Right cardiac atrium (tissue), 5 donors: ENCODE measurements at places on chromosomes 3 and 15. TPM values are rescaled to one million over a fixed set of nuclear protein-coding genes. Genes with fewer than 3 reads are reported as not detected.

GRCh38 chr3:194251891-194252560 lies 99.1 kb downstream of the CPN2 start:
- no peak for DNase-seq

The CIB2 gene
- total RNA-seq, result 76.3 TPM

The LINS1 gene
- total RNA-seq, result 13.6 TPM

The GXYLT2 gene
- 39.3 TPM for total RNA-seq

The CFAP91 gene
- total RNA-seq, result 1.6 TPM

GRCh38 chr3:15300323-15301078 lies 31.9 kb downstream of the SH3BP5 start:
- DNase-seq, result no peak

The PLA2G4F gene
- total RNA-seq, result not detected

- DNase-seq, result no peak
Measured at GRCh38 chr3:172059532-172059931, 20.2 kb downstream of the FNDC3B start.

GRCh38 chr15:77710637-77711036 lies 77.9 kb upstream of the LINGO1 start:
- no peak for DNase-seq

GRCh38 chr3:177484926-177485325 lies 287.6 kb upstream of the TBL1XR1 start:
- no peak for DNase-seq

DNA sequence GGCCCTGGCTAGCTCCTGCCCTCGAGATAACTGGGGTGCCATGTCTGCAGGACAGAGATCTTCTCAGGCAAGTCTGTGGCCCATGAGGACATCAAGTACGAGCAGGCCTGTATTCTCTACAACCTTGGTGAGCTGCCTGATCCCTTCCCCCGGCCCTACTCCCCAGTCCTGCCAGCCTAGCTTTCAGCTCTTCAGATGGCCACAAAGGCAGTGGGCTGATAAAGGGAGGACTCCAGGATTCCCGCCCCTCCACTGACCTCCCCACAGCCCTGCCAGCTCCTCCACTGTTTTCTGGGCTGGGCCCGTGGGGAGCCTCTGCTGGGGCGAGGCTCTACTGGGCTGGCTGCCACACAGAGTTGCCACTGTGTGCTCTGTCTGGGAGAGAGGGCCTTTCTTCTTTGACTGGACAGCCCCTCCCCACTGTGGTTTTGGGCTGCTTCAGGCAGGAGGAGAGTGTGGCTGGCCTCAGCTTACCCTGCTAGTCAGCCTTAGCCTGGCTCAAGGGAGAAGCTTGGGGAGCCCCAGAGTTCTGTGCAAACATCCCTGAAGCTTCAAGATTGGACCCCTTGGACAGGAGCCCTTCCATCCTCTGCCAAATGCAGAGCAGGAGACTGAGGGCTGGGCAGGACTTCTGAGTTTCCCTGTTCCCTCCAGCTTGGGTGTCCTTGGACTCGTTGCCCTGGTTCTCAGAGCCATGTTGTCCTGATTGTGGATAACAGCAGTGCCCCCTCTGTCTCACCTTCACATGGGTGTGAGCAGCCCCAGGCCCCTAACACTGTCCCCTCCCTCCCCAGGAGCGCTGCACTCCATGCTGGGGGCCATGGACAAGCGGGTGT lies 24.4 kb downstream of the PTPN23 start:
- peak; percentile 75 for DNase-seq

The PLA2G4E gene
- total RNA-seq, result 0.08 TPM

- DNase-seq, result no peak
Measured at GRCh38 chr3:11727207-11727606, 83.5 kb upstream of the VGLL4 start.

The GASK1A gene
- 5.7 TPM for total RNA-seq

- no peak for DNase-seq
Measured at GRCh38 chr3:13145131-13145825, 72.0 kb upstream of the IQSEC1 start.

The PIERCE2 gene
- total RNA-seq, result 6.4 TPM

The CDV3 gene
- 145 TPM for total RNA-seq

The HGD gene
- total RNA-seq, result 0.11 TPM

GRCh38 chr3:112321867-112322652 lies 10.9 kb upstream of the CD200 start:
- no peak for DNase-seq

DNA sequence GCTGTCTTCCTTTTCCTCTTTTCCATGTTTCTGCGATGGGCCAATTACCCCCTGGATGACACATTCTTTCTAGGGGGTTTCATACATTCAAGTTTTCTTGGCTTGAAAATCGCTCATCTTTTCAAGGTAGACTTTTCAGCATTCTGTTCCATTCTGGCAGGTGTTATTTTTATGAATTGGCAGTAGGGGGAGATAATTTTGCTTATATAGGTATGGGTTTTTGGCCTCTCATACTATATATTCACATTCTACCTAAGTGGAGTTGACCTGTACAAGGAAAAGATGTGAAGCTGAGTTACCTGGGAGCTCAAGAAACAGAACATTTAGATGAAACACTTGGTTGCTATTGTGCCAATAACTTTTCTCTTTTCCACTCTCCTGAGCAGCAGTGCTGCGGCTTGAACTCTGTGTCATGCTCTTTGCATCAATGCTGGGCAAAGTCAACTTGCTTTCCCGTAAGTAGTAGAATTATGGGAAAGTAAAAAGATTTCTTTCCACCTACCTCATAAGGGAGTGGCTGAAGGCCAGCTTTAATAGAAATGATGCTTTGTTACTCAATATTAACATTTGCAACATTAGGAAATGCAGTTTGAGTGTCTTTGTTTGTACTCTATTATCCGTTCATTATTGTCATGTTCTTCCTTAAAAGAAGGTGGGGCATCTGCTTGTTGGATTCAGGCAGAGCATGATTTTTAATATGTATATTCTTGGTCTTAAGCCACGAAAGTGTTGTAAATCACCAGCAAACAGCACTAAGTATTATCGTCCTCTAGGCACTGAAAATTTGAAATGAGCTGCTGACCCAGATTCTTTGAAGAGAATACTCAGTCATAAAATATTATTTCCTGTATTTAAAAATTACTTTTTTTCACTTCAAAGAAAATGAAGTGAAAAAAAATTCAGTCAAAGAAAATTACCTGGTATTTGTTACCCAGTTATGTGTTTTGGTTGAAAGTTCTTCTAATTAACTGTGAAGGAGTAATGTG lies 27.7 kb upstream of the MFSD1 start:
- no peak for DNase-seq

The ECE2 gene
- 2.3 TPM for total RNA-seq

The MRPL46 gene
- total RNA-seq, result 38.4 TPM

DNA sequence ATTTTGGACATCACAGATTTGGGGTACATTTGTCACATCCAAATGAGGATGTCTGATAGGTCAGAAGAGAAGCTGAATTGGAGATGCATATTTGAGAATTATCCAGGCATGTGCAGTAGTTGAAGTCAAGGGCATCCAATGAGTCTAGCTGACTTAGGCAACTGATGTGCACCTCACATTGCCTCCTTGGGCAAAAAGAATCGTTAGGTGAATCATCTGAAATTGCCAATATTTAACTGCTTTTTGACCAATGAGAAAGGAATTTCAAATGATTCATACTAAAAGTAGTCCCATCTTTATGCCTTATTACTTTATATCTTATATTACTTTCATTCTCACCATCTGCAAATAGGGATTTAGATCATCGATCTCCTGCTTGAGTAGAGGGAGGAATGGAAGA lies 117.7 kb downstream of the CD47 start:
- DNase-seq, result no peak

DNA sequence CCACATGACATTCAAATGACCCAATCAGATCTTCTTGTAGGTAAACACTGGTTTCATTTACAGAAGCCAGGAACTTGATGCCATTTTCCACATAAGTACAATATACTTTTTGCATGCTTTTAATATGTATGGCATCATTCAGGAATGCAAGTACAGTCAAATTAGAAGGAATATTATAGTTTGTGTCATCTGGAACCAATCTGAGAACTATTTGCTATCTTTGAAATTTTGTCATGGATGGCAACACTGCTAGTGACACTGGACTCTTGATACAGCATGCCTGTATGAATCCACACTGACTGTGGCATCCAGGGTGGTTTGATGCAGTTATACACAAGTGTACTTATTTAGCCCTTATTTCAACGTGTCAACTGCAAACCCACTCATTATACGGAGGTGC lies 141.6 kb downstream of the EBLN2 start:
- DNase-seq, result no peak

GRCh38 chr3:70824773-70825172 lies 512.3 kb upstream of the MDFIC2 start:
- DNase-seq, result no peak

The TTC21A gene
- total RNA-seq, result 2.2 TPM

- no peak for DNase-seq
Measured at GRCh38 chr15:72967811-72968530, 84.3 kb upstream of the NEO1 start.

GRCh38 chr15:89845305-89845893 lies 30.7 kb upstream of the ANPEP start:
- DNase-seq, result no peak

DNA sequence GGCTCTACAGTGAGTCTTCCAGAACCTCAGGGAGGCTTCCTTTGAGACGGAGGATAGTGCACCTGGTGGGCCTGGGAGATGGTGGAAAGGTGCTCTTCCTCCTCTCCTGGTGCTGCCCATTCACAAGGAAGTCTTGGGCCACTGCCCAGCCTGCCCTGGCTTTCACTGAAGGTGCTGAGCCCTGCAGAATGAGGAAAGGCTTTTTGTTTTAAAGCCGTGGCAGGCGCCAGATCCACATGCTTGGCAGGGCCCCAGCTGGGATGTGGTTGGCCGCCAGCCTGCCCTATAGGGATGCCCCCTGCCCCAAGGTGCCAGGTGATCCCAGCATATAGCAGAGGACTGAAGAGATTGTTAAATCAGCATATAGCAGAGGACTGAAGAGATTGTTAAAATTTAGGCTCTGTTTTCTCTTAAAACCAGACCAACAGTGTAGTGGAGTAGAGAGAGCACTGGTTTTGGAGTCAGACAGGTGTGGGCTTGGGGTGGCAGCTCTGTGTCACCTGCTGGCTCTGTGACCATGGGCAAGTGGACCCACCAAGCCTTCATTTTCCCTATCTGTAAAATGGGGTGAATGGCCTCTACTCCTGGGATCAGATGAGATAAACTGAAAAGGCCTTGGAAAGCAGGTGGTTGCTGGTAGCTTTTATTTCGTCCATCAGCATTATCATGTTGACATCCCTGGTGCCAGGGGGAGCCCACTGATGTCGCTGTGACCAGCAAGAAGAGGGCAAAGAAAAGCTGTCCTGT lies 53.3 kb downstream of the SLC6A6 start:
- no peak for DNase-seq

DNA sequence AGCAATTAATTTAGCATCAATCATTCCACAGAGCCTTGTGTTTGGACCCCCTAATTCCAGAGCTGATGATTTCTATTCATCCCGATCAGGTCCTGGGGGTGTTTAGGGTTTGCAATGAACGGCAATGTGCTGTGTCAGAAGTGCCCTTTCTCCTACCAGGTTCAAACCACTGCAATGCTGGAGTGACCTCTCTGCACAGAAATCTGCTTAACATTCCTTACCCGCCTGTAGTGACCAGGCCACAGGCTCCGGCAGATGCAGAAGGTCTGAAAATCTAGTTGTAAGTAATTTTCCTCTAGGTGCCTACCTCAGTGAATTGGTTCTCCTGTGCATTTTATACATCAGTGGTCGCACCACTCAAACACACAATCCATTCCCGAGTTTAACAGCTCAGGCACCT lies 725.3 kb upstream of the CFAP20DC start:
- no peak for DNase-seq

DNA sequence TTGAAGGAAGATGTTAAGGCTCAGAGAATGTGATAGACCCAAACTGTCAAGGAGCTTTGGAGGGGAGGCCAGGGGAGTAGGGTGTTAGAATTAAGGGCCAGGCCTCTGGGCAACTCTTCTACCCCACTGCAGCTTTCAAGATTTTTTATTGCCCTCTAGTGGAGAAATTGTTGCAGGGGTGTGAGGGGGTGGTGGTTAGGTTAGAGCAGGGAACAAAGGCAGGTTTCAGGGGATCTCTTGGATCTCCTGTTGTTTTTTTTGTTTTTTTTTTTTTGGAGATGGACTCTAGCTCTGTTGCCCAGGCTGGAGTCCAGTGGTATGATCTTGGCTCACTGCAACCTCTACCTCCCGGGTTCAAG lies 1.4 kb upstream of the SEC13 start:
- no peak for DNase-seq

- no peak for DNase-seq
Measured at GRCh38 chr3:193418576-193419373, 40.2 kb upstream of the ATP13A5 start.

GRCh38 chr15:94174399-94174802 lies 57.0 kb upstream of the MCTP2 start:
- DNase-seq, result no peak

DNA sequence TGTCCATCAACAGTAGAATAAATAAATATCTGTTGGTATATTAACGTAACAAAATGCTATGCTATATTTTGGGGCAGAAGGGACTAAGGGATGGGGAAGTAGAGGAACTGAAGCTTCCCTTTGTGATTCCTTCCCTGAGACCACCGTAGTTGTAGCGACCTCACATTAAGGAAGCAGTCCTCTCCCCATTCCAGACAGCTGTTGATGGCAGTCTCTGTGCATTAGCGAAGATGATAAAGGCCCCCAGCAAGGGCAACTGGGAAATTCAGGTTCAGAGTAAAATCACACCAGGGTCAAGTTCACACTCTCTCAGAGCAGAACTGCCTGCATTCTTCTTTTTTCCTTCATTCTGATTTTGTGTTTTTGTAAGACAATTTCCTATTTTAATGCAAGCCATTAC lies 259.0 kb downstream of the MEX3B start:
- DNase-seq, result no peak

DNA sequence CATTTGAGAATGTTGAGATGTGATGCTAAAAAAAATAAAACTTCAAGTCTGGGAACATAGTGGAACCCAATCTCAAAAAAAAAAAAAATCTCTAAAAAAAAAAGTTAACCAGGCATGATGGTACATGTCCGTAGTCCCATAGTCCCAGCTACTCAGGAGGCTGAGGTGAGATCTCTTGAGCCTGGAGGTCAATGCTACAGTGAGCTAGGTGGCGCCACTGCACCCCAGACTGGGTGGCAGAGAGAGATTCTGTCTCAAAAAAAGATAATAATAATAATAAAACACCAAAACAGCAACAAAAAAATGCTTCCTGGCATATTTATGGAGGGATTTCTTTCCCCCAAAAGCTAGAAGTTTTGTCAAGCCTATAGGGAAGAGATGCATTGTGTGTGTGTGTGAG lies 361.6 kb downstream of the ROBO1 start:
- DNase-seq, result no peak

The CTXN2 gene
- not detected for total RNA-seq

- DNase-seq, result no peak
Measured at GRCh38 chr15:64883100-64883581, 28.6 kb upstream of the ANKDD1A start.
